ENCODE measurements at places on chromosomes 2 and 18.

GRCh38 chr2:240584486-240585031 lies 2.0 kb upstream of the CAPN10 start:
- DNase-seq, result no peak

- DNase-seq, result no peak
Observed at GRCh38 chr2:25431604-25432003, 89.9 kb upstream of the DNMT3A start.

GRCh38 chr2:3097804-3098203 lies 279.8 kb downstream of the EIPR1 start:
- no peak for DNase-seq

DNA sequence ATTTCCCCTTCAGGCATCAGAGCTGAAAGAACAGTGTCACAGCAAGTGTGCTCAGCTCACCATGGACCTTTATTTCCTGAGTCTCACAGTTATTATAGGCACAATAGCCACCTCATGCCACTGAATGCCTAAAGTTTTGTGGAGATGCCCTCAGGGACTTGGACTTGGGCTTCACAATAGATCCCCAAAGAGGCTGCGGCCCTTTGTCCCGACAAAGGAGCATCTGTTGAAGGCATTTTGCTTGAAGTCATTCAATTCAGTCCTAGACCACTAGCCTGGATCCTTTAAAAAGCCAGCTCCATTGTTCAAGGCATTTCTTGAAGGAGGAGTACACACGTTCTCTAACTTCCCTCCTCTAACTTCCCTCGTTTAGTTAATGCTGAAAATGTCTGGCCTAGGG lies 125.4 kb downstream of the DCC start:
- no peak for DNase-seq

- DNase-seq, result no peak
Observed at GRCh38 chr2:31933066-31933465, 77.7 kb downstream of the MEMO1 start.

DNA sequence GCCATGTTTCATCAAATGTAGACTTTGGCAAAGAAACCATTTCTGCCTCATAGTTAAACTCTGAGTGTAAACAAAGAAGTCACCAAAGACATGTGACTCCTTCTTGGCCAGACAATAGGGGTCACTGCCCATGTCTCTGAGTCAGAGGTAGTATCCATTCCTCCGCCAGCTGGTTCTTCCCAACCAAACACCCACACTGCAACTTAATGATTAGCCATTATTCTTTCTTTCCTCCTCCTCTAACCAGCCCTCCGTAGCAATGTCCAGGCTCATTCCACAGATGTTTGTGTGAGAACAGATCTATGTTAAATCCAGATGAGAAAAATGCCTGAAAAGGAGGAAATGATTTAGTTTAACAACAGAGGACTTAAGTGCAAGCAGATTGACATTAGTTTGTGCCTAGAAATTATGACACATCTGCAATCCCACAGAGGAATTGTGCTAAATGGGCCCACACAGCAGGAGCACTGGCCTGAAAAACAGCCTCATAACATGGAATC lies 127.9 kb upstream of the SH3BP4 start:
- DNase-seq, result no peak

GRCh38 chr2:240835528-240835927 lies 15.5 kb upstream of the KIF1A start:
- no peak for DNase-seq

DNA sequence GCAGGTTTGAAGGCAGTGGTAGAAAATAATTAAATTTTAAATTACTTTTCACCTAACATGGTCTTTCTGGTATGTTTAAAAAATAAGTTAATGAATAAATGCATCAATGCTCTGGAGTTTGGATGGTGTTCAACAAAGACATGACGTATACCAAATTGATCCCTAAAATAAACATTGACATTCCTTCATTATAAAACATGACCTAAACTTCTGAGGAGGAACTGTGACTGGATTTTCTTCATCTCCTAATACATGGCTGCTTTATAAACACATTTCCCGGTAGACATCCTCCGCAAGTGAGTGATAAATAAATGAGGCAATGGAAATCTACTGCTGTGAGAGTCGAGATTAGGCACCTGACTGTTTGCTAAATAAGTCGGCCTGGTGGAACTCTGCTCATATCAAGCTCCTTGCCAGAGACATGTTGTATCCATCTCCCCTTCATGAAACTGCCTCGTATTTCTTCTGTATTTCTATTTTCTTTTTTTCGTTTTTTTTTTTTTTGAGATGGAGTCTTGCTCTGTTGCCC lies 362.3 kb downstream of the RNF144A start:
- no peak for DNase-seq

DNA sequence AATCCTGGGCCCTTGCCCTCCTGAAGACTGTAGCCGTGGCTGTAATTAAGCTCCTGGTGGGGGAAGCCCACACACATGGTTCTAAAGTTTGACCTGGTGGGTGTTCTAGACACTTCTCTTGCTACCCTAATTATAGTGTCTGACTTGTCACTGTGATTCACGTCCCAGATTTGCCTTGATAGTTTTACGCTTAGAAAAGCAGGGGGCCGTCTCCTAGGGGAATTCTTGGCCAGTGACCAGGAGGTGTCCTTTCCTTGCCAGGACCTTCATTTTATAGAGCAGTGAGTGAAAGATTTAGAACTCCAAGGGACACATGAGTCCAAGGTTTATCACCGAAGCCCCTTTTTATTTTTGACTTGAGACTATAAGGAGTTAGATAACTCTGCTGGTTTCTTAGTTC lies 9.0 kb downstream of the TMEM214 start:
- DNase-seq, result no peak

DNA sequence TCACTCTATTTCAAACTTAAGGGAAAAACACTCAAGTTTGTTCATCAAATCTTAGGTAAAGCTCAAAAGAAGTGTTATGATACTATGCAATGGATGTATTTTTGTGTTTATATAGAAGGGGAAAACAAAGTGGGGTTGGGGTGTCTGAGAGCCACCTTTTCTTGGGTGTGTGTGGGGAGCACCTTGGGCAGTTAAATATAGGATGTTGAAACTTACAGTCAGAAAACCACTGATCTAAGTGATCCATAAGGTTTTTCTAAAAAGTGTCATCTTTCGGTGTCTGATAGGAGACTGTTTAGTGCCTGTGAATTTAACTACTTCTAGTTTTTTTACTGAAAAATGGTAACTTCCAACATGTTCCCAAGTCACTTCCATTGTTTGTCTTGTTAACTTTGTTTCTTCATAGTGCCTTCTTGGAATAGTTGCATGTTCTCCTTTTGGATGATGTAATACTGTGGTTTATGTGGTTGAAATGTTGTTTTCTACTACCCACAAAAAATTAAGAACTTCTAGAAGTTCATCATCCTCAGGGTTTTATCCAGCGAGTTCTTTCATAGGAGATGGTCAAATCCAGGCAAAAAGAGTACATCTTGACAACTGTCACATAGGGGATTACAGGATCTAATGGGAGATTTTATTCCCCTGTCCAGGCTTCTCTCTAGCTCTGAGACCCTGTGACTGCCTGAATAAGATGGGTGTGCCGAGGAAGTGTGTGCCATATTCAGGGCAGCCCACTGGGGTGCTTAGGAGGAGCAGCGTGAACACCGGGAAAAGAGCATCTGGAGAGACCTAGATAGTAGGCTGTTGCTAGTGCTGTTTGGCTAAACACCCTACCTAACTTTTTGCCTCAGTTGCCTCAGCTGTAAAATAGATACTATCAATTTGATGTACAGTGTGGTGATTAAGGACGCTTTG lies 46.2 kb downstream of the CAB39 start:
- no peak for DNase-seq

GRCh38 chr18:63002803-63003445 lies 287.6 kb downstream of the PHLPP1 start:
- no peak for DNase-seq

GRCh38 chr2:48448274-48449061 lies 81.5 kb upstream of the STON1 start:
- no peak for DNase-seq

DNA sequence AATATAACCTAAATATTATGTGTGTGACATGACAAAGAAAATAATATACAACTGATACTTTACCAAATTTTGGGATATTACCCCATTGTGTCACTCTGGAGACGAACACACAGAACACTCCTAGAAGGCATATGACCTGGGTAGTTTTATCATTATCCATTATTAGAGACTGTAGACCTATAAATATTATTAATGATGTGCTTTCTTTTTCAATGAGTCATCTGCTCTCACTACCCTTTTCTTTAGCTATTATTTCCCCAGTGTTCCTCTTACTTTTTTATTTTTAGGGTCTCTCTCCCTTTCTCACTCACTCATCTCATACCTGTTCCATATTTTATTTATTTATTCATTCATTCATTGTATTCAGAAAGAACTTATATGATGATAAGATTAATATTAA lies 143.3 kb upstream of the ITGA4 start:
- no peak for DNase-seq

GRCh38 chr2:231527091-231527395 lies 3.2 kb downstream of the NMUR1 start:
- no peak for DNase-seq

DNA sequence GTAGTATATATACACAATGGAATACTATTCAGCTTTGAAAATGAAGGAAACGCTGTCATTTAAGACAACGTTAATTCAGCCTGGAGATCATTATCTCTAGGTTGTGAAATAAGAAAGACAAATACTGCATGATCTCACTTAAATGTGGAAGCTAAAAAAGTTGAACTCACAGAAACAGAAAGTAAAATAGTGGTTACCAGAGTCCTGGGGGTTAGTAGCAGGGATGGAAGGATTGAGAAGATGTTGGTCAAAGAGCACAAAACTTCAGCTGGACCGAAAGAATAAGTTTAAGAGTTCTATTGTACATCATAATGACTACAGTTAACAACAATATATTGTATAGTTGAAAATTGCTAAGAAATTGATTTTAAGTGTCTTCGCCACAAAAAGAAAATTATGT lies 670.3 kb downstream of the NR4A2 start:
- DNase-seq, result no peak

- DNase-seq, result no peak
Observed at GRCh38 chr18:48948112-48949049, 2.4 kb downstream of the SMAD7 start.

- DNase-seq, result no peak
Observed at GRCh38 chr2:158841850-158842249, 46.7 kb downstream of the DAPL1 start.

- no peak for DNase-seq
Observed at GRCh38 chr2:3176869-3177255, 200.8 kb downstream of the EIPR1 start.

- DNase-seq, result no peak
Observed at GRCh38 chr2:96241900-96242611, 23.7 kb downstream of the TMEM127 start.
